ENCODE measurements at places on chromosomes 3 and 15.

- no peak for DNase-seq
Measured at GRCh38 chr15:33912326-33912725, 56.0 kb upstream of the CHRM5 start.

DNA sequence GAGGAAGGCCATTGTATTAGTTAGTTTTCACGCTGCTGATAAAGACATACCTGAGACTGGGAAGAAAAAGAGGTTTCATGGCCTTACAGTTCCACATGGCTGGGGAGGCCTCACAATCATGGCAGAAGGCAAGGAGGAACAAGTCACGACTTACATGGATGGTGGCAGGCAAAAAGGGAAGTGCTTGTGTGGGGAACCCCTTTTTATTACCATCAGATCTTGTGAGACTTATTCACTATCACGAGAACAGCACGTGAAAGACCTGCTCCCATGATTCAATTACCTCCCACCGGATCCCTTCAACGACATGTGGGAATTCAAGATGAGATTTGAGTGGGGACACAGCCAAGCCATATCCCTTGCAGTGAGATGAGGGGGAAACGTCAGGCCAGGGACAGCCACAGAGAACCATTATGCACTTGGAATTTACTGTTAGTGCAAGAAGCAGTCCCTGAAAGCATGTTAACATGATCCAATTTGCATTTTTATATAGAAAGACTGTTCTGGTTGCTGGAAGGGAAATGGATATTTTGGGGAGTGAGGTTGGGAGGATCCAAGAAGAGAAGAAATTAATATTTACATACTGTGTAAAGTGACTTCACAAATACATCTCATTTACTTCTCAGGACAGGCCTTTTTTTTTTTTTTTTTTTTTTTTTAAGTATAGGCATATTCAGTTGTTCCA is 87.1 kb downstream of the ARNT2 start:
- DNase-seq = no peak

- DNase-seq = no peak
Measured at GRCh38 chr3:63576846-63577245, 75.6 kb upstream of the SNTN start.

DNA sequence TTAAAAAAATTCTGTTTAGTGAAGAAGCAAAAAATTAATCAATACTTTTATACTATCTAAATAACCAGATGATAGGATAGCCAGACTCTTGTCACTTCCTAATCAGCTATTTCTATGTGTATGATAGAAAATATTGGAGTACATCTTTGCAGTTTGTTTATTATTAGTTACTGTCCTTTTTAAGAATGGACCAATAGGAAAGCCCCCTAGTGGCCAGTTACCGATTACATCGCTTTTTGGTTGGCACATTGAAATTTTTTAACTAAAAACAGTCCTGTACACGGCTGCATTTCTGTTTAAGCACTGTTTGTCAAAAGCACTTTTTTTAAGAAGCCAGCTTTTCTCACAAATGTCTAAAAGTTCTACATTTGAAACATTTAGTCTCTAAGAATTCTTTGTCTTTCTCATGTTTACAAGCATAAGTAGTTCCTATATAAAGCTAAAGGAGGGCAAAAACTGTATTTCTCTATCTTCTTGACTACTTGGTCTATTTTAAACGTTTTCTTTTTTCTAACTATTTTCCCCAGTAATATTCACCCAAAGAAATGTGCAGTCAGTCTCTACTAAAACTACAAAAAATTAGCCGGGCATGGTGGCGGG is 253.2 kb upstream of the LRTM1 start:
- DNase-seq = peak; percentile 65

GRCh38 chr15:58043192-58043903 is 22.2 kb downstream of the ALDH1A2 start:
- DNase-seq = peak; percentile 38

DNA sequence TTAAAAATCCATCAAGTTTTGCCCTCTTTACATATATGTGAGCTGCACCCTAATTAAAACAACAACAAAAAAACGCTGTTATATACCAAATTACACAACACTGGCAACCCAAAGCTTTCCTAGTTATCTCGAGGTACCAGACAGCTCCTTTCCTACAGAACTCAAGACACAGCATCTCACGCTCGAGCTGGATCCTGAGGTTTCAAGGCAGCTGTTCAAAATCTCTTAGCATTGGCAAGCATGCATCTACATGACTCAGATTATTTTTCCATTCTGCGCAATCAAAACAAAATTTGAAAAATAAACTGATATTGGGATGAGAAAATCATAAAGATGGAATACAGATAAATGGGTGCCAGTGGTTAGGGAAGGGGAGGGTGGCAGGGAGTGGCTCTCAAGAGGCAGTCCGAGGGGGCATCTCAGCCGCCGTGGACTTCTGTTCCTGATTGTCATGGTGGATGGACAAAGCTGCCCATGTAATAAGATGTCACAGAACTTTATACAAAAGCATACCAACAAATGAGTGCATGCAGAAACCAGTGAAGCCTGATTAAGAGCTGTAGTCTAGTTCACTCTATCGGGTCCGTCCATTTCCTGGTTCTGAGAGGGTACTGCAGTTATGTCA is 91.5 kb downstream of the ADAMTS17 start:
- no peak for DNase-seq

DNA sequence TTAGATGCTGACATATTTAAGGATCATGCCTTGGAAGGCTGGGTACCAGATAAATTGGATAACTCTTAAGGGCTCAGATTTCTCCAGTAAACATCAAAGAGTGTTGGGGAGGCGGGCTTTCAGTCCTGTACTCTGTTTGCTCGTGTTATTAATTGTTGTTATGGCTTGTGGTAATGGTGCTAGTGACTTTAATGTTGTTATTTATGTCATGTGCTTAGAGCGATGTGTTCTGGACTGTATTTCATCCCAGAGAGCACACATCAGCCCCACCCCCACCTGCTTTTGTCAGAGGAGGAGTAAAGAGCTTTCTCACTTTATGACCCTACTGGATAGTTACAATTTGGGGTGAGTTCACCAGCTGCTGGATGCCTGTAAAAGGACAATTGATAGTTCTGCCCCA is 386.3 kb downstream of the EPHB1 start:
- DNase-seq = no peak

DNA sequence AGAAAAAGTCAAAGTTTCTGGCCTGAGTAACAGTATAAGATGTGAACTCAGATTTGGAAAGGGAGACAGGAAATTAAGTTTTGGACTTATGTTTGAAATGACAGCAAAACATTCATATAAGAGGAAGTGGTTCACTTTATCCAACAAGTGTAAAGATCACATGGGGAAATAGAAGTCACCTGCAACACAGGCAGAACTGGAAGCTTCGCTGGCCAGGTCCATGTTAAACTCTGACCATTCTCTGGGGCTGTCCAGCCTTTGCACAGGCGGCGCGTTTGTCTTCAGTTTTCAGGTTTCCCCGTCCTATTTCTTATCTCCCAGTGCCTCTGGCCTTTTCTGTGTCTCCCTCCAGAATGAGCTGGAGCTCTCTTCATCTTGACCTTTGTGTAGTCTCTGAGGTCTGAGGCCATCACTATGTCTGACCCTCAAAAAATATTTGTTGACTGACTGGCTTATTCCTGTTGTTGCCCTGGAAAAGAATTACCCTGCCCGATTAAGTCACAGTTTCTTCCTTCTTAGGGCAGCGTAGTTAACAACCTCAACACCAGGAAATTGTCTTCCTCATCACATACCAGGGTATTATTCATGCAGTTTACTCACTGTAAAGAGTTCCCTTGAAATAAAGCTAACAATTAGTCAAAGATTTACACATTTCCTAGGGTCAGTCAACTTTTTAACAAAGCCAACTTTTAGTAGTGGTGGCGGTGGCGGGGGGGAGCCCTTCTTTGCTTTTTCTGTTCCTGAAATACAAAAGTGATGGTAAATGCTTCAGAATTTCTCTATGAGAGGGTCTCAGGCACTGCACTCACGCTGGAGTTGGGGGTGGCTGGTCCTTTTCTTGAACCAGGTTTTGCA is 959 bp upstream of the RASA2 start:
- peak; percentile 65 for DNase-seq

DNA sequence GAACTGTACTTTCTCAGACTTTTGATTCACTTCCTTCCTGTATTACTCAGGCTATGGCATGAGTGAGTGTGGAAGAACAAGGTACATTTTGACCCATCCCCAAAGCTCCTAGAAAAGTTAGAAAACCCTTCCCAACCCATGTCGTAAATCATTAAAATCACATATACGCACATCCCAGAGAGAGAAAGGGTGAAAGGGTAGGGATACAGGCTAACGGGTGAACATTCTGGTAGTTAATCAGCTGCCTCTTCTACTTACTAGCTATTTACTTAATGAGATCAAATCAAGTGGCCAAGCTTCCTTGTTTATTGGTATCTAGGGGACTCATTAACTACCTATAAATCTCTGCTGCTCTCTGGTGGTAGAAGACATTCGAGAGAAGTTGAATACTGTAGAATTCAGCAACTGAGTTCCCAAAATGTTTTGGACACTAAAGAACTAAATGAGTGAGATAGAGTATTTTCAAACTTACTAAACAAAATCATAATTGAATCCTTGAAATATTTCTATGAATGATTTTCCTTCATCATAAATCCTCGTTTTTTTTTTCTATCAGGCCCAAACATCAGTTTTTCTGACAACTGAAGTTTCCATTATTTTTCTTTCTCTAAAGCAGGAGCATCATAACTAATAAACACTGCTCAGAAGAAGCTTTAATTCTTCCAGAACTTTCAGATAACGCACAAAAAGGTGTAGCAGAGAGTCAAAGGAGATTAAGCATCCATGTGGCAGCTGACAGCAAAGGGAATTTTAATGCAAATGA is 124.2 kb downstream of the IMPG2 start:
- peak; percentile 77 for DNase-seq

GRCh38 chr3:15535732-15536131 is 14.2 kb upstream of the COLQ start:
- DNase-seq = no peak

GRCh38 chr3:149021830-149022229 is 30.5 kb downstream of the GYG1 start:
- no peak for DNase-seq

DNA sequence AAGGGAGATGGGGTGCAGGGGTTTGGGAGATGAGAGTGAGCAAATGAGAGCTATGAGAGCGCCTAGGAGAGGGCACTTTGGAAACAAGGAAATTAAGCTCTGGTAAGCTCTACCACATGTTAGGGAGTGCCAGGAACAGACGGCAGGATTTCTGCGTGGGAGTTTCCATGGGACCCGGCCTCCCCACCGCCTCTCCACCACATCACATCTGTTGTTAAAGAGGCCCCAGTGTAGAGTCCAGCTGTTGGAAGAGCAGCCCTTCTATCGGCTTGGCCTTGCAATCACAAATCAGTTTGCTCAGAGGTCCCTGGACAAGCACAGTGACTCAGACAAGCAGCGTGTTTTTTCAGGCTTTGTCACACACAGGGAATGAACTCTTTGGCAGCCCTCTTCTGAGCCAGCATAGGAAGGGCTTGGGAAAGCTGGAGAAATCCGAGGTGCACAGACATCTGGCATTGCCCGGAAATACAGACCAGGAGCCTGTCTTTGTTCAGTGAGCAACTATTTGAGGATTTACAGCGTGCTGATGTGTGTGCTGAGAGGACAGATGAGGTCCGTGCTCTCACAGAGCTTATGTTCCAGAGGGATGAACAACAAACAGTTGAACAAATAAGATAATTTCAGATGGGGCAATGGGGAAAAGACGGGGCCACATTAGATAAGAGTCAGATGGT is 370.6 kb upstream of the PROK2 start:
- DNase-seq = peak; percentile 98

DNA sequence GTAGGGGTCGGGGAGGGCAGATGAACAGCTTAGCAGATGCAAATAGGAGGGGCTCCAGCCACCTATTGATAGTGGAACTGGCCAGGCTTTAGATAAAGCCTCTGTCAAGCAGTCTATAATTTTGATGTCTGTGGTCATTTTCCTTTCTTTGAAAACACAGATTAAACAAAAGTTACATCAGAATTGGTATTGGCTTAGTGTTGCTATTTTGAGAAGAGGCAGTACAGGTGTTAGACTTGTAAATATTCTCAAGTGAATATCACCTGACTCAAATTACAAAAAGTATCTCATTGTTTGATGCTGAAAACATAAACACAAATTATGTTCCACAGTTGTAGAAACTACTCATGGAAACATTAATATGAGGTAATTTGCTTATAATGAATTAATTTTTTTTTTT is 18.1 kb downstream of the GHRL start:
- DNase-seq = no peak

GRCh38 chr3:169054471-169054870 is 609.0 kb downstream of the MECOM start:
- no peak for DNase-seq

DNA sequence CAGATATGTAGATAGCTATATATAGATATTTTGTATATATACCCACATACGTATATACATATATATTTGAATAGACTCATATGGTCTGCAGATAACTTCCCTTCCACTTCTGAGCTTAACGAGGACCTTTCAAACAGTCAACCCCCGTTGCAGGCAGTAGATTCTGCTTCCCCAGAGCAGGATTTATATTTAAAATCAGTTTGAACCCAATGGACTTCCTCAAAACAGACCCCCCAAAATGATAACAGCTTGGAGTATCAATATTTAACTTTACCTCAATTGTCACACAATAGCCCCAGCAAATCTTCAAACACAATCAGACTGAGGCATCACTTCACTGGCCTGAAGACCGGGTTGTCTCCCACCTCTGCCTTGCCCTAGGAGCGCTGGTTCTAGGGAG is 218.3 kb downstream of the MEIS2 start:
- DNase-seq = no peak

GRCh38 chr3:14472471-14473351 is 67.4 kb downstream of the GRIP2 start:
- DNase-seq = peak; percentile 90

DNA sequence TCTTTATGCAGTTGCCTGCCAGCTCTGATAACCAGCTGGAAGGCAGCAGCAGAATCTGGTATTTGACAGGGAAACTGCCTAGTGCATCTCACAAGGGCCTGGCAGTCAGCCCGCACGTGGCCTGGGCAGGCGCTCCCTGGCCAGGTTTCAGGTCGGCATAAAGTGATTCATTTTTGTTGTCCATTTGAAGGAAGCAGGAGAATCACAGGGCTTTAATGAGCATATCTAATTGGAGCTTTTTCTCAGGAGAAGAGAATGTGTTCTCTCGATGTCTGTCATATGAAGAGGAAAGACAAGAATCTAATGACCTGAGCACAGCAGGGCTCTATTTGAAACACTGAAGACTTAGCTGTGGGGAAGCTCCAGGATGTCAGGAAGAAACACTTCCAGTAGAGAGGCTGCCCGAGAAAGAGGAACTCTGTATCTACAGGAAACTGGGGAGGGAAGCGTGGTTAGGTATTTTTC is 98.8 kb upstream of the MB21D2 start:
- DNase-seq = no peak

DNA sequence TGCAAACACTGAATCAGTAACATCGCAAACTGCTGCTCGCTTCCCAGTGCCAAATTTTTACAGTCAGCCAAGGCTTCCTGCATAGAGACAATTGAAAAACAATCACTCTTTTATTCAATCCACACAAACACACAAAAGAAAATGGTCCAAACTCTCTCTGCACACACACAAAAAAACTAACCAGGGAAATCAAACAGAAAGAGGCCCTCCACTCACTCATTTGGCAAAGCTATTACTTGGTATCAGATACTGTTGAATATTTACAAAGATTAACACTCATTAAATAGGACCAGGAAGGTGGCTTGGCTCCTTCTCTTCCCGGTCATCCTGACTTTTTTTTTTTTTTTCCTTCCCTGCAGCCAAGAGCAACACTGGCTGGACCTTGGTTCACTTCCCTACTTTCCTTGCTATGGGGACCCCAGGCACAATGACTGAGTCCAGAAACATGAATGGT is 62.4 kb upstream of the SPATA12 start:
- DNase-seq = no peak
